ENCODE measurements at places on chromosomes 12 and 14.

- no peak for DNase-seq
These were observed 75.1 kb downstream of the MED13L start for GRCh38 chr12:116202433-116202832.

DNA sequence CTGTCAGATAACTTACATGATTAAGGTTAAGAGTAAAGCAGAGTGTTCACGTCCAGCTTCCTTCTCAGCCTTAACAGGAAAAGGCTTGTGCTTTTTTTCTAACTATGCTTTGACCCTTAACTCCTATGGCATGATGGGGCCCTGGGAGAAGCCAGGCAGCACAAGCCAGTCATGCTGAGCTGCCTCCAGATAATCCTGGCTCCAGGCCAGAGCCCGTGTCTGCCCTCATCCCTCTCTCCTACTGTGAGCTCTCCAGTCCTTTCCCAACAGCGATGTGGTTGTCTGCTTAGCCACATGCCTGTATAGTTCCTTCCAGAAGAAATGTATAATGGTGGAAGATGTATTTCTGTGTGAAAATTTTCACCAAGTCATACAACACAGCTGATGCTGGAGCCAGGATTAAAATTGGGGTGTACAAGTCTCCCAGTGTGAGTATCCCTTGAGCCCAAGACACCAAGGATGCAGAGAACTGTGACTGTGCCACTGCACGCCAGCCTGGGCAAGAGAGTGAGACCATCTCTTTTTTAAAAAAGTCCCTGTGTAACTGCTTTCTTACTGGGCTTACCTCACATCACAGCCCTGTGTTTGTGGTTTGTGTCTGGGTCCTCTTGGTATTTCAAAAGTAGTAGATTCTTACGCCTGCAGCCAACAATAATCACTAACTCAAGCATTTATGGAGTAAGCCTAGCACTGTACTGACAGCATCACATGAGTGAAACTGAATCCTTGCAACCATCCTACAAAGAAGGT is 7.9 kb upstream of the ITFG2 start:
- DNase-seq: peak; percentile 24

GRCh38 chr14:50520947-50521815 is 11.2 kb downstream of the MAP4K5 start:
- no peak for DNase-seq

DNA sequence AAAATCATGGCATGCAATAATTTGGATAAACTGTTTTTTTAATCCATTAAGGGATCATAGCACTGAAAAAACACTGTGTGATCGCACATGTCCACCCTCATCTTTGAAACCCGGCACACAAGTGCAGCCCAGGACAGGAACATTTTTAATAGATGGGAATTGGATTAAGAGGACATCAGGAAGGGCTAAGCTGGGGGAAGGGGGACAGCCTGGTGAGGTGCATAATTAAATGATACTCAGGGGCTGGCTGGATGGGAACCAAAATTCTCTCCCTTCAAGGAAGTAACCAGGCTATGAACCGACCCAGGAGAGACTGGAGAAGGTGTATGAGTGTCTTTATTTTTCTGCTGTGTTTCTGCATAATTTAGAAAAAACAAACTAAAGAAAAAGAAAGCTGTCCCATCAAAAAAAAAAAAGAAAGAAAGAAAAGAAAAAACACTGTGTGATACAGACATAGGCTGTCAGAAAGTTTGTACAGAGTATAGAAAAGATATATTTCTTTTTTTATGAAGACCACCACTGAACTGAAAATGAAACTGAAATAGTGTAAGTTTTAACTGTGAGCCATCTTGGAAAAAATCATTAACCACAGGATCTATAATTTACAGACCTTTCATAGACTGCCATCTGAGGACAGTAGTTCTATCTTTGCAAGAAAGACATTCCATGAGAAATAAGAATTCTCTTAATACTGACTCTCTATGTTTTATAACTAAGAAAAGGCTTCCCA is 75.1 kb upstream of the SLC38A4 start:
- no peak for DNase-seq

GRCh38 chr14:31419967-31420318 is 407 bp downstream of the HEATR5A start:
- peak; percentile 34 for DNase-seq

DNA sequence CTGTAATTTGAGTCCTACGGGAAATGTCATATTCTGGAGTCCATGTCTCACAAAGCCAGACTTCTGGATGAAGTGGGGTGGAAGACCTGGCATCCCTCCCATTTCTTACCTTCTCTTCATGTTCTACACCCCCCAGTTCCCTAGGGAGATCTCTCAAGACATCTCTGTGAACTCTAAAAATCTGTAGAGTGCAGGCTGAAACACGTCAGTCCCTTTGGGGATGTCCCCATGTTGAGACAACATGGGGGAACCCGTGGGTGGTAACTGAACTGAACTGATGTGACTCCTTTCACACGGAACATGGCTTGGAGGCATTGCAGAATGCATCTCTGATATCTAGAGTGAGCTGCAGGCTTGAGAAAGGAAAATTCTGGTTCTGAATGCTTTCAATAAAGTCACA is 15.2 kb downstream of the SERPINA12 start:
- no peak for DNase-seq

GRCh38 chr14:31337331-31337730 is 83.0 kb downstream of the HEATR5A start:
- no peak for DNase-seq

DNA sequence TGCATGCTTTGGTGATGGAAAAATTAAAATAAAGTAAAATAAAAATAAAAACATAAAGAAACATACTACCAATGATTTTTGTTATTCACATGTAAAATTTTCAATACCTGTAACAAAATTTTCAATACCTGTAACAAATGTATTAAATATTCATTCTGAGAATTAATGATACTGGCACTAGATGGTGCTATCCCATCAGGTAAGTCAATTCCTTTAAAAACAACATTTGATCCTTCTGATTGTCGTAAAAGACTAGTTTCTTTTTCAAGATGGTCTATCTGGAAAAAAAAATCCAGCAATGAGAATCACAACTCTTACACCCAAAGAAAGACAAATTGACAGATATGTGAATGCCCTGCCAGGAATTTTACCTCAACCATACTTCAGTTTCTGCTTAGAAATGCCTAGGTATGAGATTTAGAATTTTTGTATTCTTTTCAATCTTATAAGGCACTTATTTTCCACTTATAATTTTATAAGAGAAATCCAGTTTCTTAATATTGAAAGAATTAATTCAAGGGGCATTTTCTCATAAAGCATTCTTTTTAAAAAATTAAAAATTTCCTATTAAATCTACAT is 30.7 kb downstream of the CEP290 start:
- peak; percentile 64 for DNase-seq
